ENCODE measurements at places on chromosomes 5 and 9. TPM values are rescaled to one million over a fixed set of nuclear protein-coding genes. Genes with fewer than 3 reads are reported as not detected.

GRCh38 chr9:129623331-129623730, 2.4 kb upstream of the C9orf50 start:
- no peak overlapping the region for H3K4me3 ChIP-seq
- H3K27ac ChIP-seq: no peak overlapping the region
- no peak for DNase-seq
- H3K4me1 ChIP-seq: peaks cover 15% of the 10 kb centered on the region
- H3K27me3 ChIP-seq: peaks cover 11% of the 10 kb centered on the region

- H3K27me3 ChIP-seq: no peaks in the 10 kb centered on the region
- no peaks in the 10 kb centered on the region for H3K36me3 ChIP-seq
- H3K4me1 ChIP-seq: no peaks in the 10 kb centered on the region
- H3K27ac ChIP-seq: no peak overlapping the region
- H3K4me3 ChIP-seq: no peak overlapping the region
These were observed 17.2 kb downstream of the LAMC3 start for GRCh38 chr9:131025953-131026858.

MZB1 gene
- 1.3 TPM for polyA plus RNA-seq

PCDHGA4 gene
- 0.79 TPM for polyA plus RNA-seq

PLAC8L1 gene
- 0.54 TPM for polyA plus RNA-seq

TRAF1 gene
- polyA plus RNA-seq: 6.5 TPM
